ENCODE measurements at places on chromosomes 12 and 14.

GRCh38 chr12:48512855-48513254 is 12.6 kb upstream of the OR8S1 start:
- peaks cover 4% of the 10 kb centered on the region for H3K27me3 ChIP-seq
- peaks cover 10% of the 10 kb centered on the region for H3K4me1 ChIP-seq
- H3K4me3 ChIP-seq: no peak overlapping the region
- peak; percentile 5 for DNase-seq
- H3K36me3 ChIP-seq: peaks cover 4% of the 10 kb centered on the region
- peak overlapping the region; percentile 79 for H3K27ac ChIP-seq

DNA sequence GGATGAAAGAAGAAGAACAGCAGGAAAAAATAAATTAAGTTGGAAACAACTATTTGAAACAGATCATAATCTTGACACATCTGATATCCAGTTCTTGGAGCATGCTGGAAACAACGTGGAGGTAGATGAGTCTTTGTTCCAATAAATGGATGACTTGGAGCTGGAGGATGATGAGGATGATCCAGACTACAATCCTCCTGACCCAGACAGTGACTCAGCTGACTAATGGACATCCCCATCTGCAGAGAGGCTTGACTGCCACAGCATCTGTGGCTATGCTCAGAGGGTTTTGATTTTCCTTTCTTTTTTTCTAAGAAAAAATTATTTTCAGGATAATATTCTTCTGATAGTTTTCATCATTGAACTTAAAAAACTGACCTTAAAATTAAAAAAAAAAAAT is 6.2 kb upstream of the ZDHHC17 start:
- DNase-seq: no peak
- H3K36me3 ChIP-seq: peaks cover 1% of the 10 kb centered on the region

DNA sequence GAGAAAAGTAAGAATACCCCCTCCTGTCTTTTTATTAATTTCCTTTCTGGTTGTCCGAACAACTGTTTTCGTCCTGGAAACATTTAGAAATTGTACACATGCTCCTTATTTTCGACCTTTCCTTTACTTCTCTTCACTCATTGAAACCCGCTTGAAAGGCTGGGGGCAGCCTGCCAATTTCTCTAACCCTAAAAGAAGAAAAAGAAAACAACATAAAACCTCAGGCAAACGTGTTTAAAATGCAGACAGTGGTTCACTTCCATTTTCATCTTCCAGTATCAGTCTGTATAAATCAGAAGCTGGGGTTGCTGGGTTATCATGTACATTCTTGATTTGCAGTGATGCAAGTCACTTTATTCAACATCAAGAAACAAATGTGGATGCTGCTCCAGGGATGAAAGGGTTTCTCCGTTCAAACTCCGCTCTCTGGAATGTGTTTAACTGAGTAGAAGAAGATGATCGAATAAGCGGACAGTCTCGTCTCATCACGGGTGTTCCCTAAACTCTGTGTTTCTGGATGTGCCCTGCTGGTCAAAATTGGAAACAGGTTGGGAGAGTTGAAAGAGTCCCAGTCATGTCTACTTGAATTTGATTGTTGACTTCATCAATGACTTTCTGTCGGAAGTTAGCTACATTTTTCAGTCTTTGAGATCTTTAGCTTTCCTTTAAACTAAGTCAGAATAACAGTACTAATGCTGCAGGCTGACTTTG is 1042.2 kb downstream of the BCL11B start:
- H3K4me1 ChIP-seq: peaks cover 70% of the 10 kb centered on the region
- DNase-seq: no peak
- H3K27ac ChIP-seq: peak overlapping the region; percentile 88
- H3K4me3 ChIP-seq: peak overlapping the region; percentile 65
- H3K27me3 ChIP-seq: no peaks in the 10 kb centered on the region

DNA sequence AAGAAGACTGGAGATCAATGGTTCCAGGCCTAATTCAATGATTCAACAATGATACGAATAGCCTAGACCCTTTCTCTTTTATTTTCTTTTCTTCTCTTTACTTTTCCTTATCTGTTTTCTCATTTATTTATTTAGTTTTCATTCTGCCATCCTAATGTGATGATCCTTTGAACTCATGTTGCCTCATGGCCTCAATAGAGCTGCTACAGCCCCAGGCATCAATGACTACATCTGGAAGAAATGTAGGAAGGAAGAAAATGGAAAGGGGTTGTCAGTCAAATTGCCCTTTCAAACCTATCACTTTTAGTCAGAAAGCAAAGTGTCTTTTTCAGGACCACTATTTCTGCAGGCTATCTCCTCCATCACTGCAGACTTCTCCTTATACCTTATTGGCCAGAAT is 69.9 kb downstream of the CMKLR1 start:
- no peaks in the 10 kb centered on the region for H3K4me1 ChIP-seq
- no peak for DNase-seq
- H3K27me3 ChIP-seq: peaks cover 15% of the 10 kb centered on the region
- no peaks in the 10 kb centered on the region for H3K36me3 ChIP-seq
- H3K4me3 ChIP-seq: no peak overlapping the region

GRCh38 chr14:87483271-87484260 is 509.4 kb downstream of the GALC start:
- no peak overlapping the region for H3K4me3 ChIP-seq
- no peak for DNase-seq
- no peaks in the 10 kb centered on the region for H3K36me3 ChIP-seq
- H3K27me3 ChIP-seq: no peaks in the 10 kb centered on the region
- no peaks in the 10 kb centered on the region for H3K4me1 ChIP-seq

- H3K36me3 ChIP-seq: no peaks in the 10 kb centered on the region
- H3K27ac ChIP-seq: no peak overlapping the region
- H3K27me3 ChIP-seq: no peaks in the 10 kb centered on the region
- DNase-seq: no peak
- H3K4me1 ChIP-seq: peaks cover 3% of the 10 kb centered on the region
Measured at GRCh38 chr14:99552572-99553216, 51.3 kb downstream of the CCDC85C start.

DNA sequence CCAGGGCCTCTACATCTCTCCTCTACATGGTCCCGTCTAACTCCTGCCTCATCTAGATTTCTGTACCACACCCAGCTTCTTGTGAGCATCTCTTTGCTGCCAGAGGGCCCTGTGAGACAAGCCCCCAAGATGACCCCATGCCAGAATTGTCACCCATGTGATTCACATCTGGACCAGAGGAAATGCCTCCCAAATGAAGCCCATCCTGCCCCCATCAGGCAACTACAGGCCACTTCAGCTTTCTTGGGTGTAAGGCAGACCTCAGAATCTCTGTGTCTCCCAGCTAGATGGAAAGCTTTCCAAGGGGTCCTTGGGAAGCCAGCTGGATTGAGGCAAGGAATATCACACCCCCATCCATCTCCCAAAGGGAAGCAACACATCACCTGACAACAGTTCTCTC is 9.3 kb upstream of the OAS3 start:
- H3K27me3 ChIP-seq: no peaks in the 10 kb centered on the region
- no peaks in the 10 kb centered on the region for H3K36me3 ChIP-seq
- H3K4me1 ChIP-seq: no peaks in the 10 kb centered on the region
- H3K27ac ChIP-seq: no peak overlapping the region
- H3K4me3 ChIP-seq: no peak overlapping the region
- no peak for DNase-seq

GRCh38 chr14:44422699-44423098 is 84.4 kb downstream of the FSCB start:
- H3K27ac ChIP-seq: no peak overlapping the region
- H3K27me3 ChIP-seq: no peaks in the 10 kb centered on the region
- H3K4me1 ChIP-seq: no peaks in the 10 kb centered on the region
- H3K36me3 ChIP-seq: no peaks in the 10 kb centered on the region
- H3K4me3 ChIP-seq: no peak overlapping the region
- DNase-seq: no peak

DNA sequence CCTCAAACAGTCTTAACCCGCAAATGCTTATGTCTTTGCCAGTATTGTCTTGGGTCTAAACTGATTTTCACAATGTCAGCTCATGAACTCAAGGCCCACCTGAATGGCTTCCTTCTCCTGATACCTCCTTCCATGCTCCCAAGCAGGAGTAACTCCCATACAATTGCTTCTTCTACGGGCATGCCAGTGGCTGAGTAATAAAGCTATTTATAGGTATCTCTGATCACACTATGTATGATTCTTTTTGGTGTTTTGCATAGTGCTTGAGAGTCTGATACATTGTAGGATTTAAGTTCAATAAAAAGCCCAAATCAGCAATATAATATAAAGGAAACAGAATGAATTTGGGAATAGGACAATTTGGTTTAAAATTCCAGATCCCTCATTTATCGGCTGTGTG is 235.0 kb upstream of the DCN start:
- H3K4me3 ChIP-seq: no peak overlapping the region
- no peak overlapping the region for H3K27ac ChIP-seq
- DNase-seq: no peak
- no peaks in the 10 kb centered on the region for H3K4me1 ChIP-seq
- no peaks in the 10 kb centered on the region for H3K27me3 ChIP-seq

DNA sequence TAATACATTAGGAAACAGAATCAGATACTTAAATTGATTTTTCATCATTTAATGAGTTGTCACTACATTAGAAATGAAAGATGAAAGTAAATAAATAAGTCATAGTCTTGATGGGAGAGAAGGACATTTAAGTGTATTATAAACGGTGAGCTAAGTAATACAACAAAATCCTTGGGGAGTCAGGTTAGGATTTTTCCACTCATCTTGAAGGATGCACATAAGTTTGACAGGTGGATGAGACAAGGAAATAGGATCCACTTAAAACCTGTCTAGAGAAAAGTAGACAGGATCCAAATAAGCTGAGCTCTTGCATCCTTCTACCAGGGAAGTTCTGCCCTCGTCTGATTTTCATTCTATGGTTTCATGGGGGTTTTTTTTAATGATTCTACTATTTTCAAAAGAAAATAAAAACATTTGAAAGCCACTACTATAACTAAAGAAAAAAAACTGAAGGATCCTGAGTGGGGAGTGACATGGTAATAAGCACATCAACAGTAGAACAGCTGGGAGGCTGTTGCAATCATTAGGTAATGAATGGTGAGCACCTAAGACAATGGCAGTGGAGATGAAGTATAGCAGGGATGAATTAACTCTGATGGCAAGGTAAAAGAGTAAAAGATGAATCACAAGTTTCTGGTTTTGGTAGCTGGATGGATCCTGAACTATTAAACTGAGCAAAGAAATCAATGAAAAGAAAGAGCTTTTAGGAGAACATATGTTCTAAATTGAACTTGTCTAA is 17.0 kb downstream of the CEP128 start:
- DNase-seq: no peak
- H3K4me1 ChIP-seq: peaks cover 12% of the 10 kb centered on the region
- H3K36me3 ChIP-seq: peaks cover 50% of the 10 kb centered on the region
- H3K27ac ChIP-seq: no peak overlapping the region
- H3K4me3 ChIP-seq: no peak overlapping the region
- no peaks in the 10 kb centered on the region for H3K27me3 ChIP-seq

DNA sequence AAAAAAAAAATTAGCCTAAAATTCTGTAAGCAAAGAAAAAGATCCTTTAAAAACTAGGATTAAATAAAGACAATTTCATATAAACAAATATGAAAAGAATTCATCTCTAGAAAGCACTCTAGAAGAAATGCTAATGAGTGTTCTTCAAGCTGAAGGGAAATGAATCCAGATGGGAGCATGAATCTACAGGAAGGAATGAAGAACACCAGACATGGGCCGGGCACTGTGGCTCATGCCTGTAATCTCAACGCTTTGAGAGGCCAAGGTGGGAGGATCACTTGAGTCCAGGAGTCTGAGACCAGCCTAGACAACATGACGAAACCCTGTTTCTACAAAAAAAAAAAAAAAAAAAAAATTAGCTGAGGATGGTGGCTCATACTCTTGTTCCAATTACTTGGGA is 297.2 kb downstream of the FBXL14 start:
- no peak for DNase-seq
- H3K36me3 ChIP-seq: peaks cover 23% of the 10 kb centered on the region
- H3K4me1 ChIP-seq: no peaks in the 10 kb centered on the region
- H3K4me3 ChIP-seq: no peak overlapping the region

DNA sequence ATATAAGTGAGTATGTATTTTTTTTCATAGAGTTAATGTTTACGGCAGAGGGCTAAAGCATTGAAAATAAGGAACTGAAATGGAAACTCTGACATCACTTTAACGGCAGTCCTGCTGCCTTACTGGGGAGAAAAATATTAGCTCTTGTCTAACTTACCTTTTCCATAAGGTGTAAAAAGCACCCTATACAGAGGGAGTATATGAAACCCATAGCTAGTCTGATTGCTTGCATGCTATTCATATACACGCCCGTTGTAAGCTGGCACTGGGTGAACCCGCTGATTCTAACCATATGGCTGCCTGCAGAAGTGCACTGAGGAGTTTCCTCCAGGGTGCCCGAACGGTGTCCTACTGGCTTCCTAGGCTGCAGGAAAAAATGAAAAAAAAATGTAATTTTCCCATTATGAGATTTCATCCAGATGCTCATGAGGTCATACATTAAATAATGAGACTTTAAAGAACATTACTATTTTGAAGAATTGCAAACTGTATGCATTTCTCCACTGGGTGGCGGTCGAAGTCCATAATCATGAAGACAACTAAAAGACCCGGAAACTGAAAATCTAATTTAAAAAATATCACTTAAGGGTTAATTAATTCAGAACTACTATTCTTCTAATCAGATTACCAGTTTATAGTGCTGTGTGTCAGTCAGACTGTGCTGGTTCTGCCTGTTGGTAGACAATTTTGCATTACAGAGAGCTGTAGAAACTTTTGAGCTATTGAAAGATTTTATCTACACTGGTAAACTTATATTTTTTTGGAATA is 144.7 kb downstream of the ALX1 start:
- peaks cover 8% of the 10 kb centered on the region for H3K27me3 ChIP-seq
- H3K27ac ChIP-seq: no peak overlapping the region
- peaks cover 2% of the 10 kb centered on the region for H3K4me1 ChIP-seq
- no peaks in the 10 kb centered on the region for H3K36me3 ChIP-seq
- peak; percentile 5 for DNase-seq
- H3K4me3 ChIP-seq: no peak overlapping the region

DNA sequence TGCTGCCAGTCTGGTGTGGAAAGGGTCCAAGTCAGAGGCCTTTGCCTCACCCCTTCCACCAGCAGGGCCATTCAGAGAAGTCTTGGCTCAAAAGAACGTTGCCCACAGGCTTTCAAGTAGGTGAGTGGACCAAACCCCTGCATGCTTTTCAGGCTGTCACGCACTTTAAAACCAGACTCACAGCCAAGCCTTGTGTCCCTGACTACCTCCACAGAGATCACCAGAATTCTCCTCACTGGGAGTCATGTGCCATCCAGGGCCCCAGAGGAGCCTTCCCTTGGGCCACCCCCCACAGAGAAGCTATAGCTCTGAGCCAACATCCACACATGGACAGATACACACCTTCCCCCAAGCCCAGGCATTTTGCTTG is 283.1 kb downstream of the DPF3 start:
- H3K4me3 ChIP-seq: no peak overlapping the region
- H3K27ac ChIP-seq: no peak overlapping the region
- no peaks in the 10 kb centered on the region for H3K36me3 ChIP-seq
- no peaks in the 10 kb centered on the region for H3K27me3 ChIP-seq
